ENCODE measurements at places on chromosomes 7 and 10.

- DNase-seq = no peak
These were observed 39.4 kb upstream of the DLX5 start for GRCh38 chr7:97064020-97064419.

DNA sequence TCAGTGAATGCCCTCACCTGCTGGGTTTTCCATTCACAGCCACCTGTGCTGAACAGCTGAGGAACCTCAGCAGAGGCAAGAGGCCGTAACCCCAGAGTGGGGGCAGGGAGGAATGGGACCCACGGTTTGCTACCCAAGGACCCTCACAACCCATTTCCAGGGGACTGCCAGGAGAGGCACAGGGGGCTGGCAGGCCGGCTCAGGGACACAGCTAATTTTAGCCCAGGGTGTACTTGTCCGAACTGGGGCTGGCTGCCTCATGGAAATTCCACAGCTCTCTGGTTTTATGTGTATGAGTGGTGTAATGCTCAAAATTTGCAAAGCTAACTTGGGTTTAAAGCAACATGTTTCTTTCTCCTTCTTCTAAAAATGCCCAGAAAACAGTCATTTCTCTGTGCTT is 42.2 kb downstream of the MINDY4 start:
- DNase-seq = no peak

GRCh38 chr10:22479419-22479818 is 134.1 kb downstream of the SPAG6 start:
- DNase-seq = no peak

GRCh38 chr10:123997486-123998196 is 95.8 kb downstream of the CHST15 start:
- no peak for DNase-seq

DNA sequence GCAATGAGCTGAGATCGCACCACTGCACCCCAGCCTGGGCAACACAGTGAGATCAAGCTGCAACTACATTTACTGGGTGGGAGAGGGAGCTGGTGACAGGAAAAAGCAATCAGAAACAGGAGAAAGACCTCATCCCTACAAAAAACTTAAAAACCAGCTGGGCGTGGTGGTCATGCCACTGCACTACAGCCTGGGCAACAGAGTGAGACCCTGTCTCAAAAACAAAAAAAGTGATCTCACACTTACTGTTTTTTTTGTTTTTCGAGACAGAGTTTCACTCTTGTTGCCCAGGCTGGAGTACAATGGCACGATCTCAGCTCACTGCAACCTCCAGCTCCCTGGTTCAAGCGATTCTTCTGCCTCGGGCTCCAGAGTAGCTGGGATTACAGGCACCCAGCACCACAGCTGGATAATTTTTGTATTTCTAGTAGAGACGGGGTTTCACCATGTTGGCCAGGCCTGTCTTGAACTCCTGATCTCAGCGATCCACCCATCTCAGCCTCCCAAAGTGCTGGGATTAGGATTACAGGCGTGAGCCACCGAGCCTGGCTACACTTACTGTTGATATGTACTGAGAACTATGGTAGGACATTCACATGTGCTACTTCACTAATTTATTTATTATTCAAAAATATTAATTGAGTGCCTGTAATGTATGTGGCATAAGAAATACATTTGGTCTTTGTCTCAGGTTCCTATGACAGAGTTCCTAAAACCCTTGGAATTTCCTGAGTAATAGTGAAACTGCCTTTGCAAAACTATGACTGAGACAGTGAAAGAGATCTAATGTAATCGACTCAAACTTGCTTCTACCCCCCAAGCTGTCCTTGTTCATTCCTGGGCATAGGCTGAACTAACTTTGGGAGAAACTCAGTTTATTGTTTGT is 27.7 kb upstream of the NRBF2 start:
- DNase-seq = no peak

GRCh38 chr7:27155816-27156507 is 513 bp downstream of the HOXA7 start:
- DNase-seq = peak; percentile 29

GRCh38 chr7:158657189-158657746 is 47.3 kb downstream of the NCAPG2 start:
- no peak for DNase-seq

- DNase-seq = no peak
These were observed 4.4 kb upstream of the MAD1L1 start for GRCh38 chr7:2237109-2237602.

- DNase-seq = no peak
These were observed 187.0 kb upstream of the CCDC6 start for GRCh38 chr10:60093317-60093716.

- no peak for DNase-seq
These were observed 43.8 kb downstream of the EXOC6 start for GRCh38 chr10:92891885-92892690.

- no peak for DNase-seq
These were observed 70.6 kb upstream of the PLXDC2 start for GRCh38 chr10:19745672-19746071.

- no peak for DNase-seq
These were observed 593 bp downstream of the CDK13 start for GRCh38 chr7:39950473-39951225.

DNA sequence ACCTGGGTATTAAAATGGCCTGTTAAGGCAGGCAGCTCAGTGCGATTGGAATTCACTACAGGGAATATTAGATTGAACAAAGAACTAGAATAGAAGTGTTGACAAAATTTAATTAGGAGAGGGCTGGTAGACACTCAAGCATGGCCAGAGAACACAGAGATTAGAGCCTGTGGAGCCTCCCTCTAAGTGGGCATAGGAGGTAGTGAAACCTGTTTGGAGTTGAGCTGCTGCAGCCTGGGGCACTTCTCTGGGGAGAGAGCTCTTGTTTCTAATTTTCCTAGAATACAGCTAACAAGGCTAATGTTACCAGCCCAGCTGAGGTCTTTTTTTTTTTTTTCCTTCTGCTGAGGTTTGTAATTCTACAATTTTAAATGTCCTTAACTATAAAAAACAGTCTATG is 46.4 kb downstream of the TMEM168 start:
- no peak for DNase-seq

DNA sequence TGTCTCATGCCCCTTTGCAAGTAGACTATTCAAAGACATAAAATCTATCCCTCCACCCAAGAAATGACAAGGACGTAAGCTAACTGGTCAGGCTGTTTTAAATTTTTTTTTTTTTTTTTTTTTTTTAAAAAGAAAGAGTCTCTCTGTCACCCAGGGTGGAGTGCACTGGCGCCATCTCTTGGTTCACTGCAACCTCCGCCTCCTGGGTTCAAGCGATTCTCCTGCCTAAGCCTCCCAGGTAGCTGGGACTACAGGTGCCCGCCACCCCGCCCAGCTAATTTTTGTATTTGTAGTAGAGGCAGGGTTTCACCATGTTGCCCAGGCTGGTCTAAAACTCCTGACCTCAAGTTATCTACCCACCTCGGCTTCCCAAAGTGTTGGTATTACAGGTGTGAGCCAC is 11.2 kb downstream of the TRA2A start:
- DNase-seq = no peak

- DNase-seq = no peak
These were observed 79.3 kb upstream of the SLC25A13 start for GRCh38 chr7:96401200-96401599.

GRCh38 chr10:119501690-119502089 is 40.8 kb downstream of the RGS10 start:
- DNase-seq = no peak

DNA sequence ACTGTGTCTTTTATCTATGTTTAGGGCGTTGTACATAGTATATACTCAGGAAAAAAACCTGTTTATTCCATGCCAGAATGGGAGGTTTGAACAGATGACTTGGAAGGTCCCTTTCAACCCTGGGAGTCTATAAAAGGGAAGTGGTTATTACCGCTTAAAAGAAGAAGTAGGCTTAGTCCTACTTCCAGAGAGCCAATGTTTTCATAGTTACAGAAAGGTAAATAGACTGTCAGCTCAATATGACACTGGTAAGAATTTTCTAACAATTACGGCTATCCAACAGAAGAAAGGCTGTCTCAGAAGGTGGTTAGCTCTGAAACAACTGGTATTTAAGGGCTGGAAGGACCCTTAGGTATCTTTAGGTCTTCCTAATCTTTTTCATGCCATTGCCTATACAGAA is 1.1 kb upstream of the TFAM start:
- DNase-seq = peak; percentile 66

- DNase-seq = peak; percentile 12
These were observed 59.8 kb downstream of the CSGALNACT2 start for GRCh38 chr10:43197834-43198681.

GRCh38 chr10:21650353-21650752 is 116.3 kb downstream of the MLLT10 start:
- DNase-seq = no peak

Measured in Jurkat, Clone E6-1 (cell line).